ENCODE measurements at places on chromosomes 7 and 10.

GRCh38 chr7:65503434-65504152 is 129.9 kb downstream of the ZNF92 start:
- no peak for ATAC-seq

DNA sequence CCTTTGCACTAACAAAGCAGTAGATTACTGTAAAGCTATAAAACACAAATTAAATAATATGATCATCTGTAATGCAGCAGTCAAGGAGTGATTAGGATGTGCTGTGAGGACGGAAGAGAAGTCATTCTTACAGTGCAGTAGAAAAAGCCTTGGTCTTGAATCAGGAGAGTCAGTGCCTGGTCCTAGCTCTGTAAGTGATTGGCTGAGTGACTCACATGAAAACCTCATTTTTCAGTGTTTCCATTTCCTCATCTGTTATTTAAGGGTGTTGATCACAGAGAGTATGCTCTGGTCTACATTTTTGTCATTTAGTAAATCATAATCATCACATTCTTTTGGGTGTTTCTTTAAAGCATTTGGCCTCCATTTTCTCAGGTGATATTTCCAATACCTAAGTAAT is 717.8 kb downstream of the LRMDA start:
- ATAC-seq: no peak

DNA sequence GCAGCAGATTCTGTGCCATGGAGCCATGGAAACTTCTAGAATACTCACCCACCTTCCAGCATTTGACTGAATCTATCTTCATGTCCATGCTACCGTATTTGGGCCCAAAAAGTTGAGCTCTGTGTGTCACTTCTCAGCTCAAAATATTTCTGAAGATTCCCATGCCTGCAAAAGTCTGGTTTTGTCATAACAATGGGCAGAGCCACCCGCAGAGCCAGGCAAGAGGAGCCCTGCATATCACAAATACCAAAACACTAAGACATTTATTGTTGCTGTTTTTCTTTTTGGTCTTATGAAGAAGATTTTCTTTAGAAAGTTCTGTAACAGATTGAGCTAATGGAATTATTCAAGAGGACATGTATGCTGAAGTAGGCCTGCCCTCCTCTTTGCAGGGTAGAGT is 68.1 kb downstream of the PRTFDC1 start:
- ATAC-seq: no peak

DNA sequence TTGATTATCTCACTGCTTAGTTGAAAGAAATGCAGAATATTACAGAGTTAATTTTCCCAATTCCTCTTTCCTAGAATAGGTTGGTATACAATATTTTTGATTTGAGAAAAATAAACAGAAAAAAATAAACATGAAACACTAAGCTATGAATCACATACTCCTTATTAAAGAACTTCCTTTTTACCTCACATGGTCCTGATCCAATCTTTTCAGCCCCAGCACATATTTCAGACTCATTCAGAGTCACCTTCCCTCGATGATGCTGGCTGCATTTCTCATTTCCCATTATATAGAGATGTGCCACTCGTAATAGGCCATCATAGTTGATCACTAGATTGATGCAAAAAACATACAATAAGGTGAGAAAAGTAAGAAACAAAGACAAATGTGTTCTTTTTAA is 64.6 kb downstream of the HGF start:
- ATAC-seq: no peak

DNA sequence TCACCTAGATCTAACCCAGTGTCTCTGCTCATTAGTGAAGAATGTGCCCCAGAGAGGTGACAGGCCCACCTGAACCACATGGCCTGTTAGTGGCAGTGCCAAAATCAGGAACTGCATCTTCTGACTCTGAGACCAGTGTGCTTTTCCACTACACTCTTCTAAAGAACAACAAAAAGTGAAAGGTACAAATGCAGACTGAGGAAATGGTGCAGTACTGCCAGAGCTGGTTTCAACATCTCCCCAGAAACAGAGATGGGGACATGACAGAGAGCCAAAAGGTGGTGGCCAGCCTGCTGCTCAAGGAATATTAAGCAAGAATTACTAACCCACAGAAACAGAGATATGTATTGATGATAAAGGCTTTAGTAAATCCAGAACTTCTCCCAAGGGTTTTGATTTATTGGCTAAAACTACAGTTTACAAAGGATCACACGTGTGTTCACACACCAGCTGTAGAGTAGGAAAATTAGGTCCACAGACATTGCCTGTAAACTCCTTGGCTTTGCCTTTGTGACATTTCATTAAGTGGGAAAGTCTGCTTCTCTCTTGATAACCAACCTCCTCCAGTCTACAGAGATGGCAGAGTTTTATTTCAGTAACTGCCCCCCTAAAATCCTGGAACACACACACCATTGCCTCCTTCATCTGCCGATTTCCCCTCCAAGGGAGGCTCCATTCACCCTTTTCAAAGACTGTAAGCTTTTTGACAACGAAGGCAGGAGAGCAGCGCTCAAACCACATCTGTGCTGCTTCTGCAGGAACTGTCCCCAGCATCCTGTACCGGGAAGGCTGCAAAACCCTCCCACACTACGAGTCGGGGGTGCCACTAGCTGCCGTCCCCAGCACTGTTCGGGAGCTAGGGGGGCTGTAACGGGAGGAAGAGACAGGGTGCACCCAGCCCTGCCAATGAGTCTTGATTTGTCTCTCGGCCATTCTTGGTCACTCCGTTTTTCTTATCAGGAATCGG is 29.8 kb downstream of the GSDME start:
- ATAC-seq: peak; percentile 79

- ATAC-seq: no peak
Observed at GRCh38 chr7:7266257-7266881, 84.0 kb downstream of the C1GALT1 start.

- no peak for ATAC-seq
Observed at GRCh38 chr7:70017357-70017756, 419.1 kb downstream of the AUTS2 start.

DNA sequence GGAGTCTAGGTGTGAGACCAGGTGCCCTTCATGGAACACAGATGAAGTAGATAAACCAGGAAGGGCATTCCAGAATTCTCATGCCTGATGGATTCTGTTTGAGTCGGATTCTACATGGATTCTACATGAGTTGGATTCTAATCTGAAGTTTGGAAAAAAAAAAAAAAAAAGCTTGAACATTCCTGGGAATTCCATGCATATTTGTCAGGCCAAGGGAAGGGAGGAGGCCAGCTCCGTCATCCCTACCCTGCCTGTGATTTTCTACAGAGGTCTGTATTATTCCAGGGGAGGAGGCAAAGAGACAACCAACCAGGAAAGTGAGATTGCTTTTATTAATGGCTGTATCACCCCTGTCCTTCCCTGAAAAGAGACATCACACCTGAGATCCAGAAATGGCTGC is 27.8 kb upstream of the EBLN1 start:
- no peak for ATAC-seq

- no peak for ATAC-seq
Observed at GRCh38 chr7:128775744-128776474, at the start of gene OPN1SW. OPN1SW (minus strand) TSS chr7:128775794; CDS start chr7:128775781, 13 bp downstream.

DNA sequence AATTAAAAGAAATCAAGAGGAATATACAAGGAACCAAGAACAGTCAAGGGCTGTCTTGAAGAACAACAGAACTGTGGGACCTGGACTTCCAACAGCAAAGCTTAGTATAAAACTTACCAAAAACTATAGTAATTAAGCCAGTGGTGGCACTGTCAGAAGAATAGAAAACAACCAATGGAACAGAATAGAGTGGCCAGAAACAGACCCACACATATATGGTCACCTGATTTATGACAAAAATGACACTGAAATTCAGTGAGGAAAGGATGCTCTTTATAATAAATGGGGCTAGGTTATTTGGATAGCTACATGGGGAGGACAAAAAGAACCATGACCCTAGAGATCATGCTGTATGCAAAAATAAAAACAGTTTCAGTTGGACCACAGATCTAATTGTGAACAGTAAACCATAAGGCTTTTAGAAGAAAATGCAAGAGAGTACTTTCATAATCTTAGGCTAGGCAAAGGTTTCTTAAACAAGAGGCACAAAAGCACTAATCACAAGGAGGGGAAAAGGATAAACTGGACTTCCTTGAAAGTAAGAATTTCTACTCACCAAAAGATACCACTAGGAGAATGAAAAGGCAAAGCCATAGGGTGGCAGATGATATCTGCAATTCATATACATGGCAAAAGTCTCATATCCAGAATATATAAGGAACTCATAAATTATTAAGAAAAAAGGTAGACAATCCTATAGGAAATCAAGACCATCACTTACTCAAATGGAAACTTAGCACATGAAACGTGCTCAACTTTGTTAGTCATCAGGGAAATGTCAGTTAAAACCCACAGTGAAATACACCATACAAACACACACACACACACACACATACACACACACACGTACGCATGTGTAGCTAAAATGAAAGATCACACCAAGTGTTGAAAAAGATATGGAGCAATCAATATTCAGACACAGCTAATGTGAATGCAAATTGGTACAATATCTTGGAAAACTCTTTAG is 20.8 kb downstream of the HYCC1 start:
- no peak for ATAC-seq

GRCh38 chr7:11706666-11707605 is 125.1 kb downstream of the THSD7A start:
- no peak for ATAC-seq

GRCh38 chr7:35646289-35647023 is 48.5 kb downstream of the HERPUD2 start:
- no peak for ATAC-seq

- no peak for ATAC-seq
Observed at GRCh38 chr10:30825495-30825894, 195.9 kb upstream of the LYZL2 start.

DNA sequence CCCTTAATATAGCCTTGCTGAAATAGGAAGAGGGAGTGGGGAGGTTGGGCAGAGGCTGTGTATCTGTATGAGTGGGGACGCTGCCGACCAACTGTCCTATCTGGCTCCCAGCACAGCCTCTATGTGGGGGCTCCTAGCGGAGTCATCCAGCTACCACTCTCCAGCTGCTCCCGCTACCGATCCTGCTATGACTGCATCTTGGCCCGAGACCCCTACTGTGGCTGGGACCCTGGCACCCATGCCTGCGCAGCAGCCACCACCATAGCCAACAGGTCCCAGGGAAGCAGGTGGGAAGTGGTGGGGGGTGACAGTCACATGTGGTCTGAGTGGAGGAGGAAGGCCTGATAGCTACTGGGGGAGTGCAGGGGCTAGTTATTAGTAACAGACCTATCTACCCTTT is 6.6 kb downstream of the MRPL43 start:
- ATAC-seq: no peak

- no peak for ATAC-seq
Observed at GRCh38 chr7:101898106-101898505, 80.7 kb downstream of the CUX1 start.

DNA sequence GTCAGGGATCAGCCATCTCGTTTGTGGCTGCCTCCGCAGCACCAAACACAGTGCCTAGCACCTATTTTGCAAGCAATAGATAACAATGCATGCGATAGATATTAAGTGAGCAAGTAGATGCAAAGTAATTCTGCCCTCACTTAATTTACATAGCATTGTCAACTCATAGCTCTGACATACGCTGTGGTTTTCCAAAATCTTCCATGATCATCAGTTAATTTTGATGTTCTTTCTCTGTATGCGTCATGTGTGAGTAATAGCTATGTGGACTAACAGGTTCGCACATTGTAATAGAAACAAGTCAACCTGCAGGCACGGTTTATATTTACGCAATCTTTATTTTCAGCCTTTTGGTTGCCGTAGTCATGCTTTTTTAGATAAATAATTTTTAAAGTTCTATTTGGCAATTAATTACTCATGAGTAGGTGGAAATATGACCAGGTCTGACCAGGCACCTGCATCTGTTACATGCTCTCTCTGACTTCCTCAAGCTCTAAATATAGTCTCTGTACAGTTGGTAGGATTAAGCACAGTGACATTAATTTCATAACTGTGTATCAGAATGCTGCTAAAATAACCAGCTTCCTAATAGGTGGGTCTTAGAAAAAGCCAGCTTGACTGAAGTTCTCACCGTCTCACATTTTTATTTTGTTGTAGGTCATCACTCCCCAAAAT is 13.3 kb downstream of the MAP3K8 start:
- no peak for ATAC-seq

- no peak for ATAC-seq
Observed at GRCh38 chr7:55005241-55005851, 13.5 kb upstream of the EGFR start.

- ATAC-seq: no peak
Observed at GRCh38 chr10:72612203-72612826, 13.6 kb downstream of the MICU1 start.

GRCh38 chr10:13928451-13928850 is 341.7 kb downstream of the PRPF18 start:
- ATAC-seq: no peak

GRCh38 chr7:47580811-47581331 is 1.0 kb downstream of the TNS3 start:
- ATAC-seq: no peak

DNA sequence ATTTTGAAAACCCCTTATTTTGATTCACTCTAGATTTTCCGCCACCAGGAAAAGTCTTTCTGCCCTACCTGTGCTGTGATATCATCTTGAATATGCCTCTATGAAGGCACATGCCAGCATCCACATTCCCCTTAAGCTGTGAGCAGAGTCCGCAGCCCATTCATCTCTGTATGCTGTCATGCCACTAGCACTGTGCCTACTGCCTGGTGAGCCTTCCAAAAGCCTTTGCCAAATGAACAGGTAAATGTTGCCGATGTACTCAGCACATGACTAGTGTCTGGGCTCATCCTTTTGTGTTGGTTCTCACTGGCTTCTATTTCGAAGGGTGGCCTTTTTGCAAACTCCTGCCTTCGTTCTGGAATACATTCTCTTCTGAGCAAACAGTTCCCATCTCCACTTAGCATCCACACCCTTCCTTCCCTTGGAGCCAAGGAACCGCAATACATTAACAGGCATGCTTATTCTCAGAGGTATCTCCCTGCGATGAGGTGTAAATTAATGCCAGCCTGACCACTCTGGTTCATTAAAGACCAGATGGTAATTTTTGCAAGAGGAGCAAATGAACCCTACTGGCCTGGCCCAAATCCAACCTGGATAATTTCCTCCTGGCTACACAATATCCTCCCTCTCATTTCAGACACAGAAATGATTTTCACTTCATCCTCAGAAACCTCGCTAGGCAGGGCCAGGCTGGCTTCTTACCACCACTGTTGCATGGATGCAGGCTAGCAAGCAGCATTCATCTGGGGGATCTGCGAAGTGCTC is 339.7 kb upstream of the NFE2L3 start:
- ATAC-seq: no peak

DNA sequence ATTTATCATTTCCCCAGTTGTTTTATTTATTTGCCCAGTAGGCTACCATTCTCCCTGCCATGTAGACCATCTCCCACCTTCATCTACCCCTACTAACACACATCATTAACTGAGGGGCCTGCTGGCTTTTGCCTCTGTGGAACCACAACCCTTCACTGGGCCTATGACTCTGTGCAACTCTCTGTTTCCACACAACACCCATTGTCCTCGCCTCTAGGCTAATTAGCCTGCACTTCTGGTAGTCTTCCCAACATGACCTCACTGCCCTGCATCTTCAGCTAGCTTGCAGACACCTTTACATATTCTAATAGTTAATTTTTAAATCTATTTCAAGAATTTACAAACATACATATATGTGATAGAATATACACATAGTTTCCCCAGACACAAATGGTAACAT is 7.5 kb downstream of the ANKIB1 start:
- no peak for ATAC-seq

GRCh38 chr7:64884913-64885370 is 18.1 kb upstream of the ZNF273 start:
- ATAC-seq: no peak

- no peak for ATAC-seq
Observed at GRCh38 chr10:132507409-132507955, 30.1 kb upstream of the INPP5A start.

GRCh38 chr10:79068203-79068561 is 584 bp upstream of the ZMIZ1 start:
- no peak for ATAC-seq

- no peak for ATAC-seq
Observed at GRCh38 chr7:20313626-20314025, 17.1 kb upstream of the ITGB8 start.
